NCI-H1417 treated with DMSO at 0.1 percent for 48 hours (cell line): ENCODE measurements at places on chromosomes 1 and 21.

DNA sequence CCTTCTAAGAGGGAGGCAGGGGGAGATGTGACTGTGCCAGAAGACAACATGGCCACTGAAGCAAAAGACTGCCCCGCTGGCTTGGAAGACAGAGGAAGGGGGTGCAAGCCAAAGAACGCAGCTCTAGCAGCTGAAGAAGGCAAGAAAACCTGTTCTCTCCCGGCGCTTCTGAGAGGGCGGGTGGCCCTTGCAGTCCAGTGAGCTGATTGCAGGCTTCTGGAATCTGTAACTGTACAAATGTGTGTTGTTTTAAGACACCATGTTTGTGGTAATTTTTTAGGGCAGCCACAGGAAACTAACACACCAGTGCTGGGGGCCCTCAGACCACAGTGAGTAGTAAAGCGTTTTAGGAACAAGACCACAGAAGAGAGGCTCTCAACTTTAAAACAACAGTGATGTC, 47.0 kb downstream of the CD46 start:
- DNase-seq = no peak

GRCh38 chr1:15029036-15029435, 124.5 kb upstream of the TMEM51 start:
- DNase-seq = no peak

- no peak for DNase-seq
Observed at GRCh38 chr1:59079434-59080140, 217.3 kb upstream of the FGGY start.

DNA sequence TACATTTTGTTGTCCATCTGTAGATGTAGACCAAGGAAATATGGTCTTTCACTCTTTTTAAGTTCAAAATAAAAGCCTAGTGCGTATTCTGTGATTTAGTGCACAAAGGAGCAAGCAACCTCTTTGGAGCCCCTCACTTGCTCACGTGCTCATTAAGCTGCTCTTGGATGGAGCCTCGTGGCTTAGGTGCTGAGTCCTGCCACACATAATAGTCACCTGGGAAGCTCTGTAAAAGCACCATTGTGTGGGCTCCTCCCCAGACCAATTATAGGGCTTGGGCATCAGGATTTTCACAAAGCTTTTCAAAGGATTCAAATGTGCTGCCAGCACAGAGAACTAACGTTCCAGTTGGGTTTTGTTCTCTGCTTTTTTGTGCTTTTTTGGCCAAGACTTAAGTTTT, 85.0 kb downstream of the PCP4 start:
- no peak for DNase-seq

DNA sequence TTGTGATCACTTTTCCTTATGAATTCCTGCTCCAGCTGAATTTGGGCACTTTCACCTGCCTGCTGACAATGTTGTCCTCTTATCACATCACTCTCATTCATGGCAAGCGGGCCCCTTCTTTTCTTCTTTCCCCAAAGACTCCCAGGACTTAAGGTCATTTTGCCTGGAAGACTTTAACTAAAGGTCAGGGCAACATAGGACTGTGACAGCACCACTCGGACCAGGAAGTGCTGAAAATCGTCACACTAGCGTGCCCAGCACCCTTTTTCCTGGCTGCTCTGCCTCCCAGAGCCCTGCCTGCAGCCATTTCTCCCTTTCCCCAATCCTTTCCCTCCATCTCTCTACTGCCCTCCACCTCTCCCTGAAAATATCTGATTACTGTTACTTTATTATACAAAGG, 35.4 kb downstream of the CD34 start:
- no peak for DNase-seq

DNA sequence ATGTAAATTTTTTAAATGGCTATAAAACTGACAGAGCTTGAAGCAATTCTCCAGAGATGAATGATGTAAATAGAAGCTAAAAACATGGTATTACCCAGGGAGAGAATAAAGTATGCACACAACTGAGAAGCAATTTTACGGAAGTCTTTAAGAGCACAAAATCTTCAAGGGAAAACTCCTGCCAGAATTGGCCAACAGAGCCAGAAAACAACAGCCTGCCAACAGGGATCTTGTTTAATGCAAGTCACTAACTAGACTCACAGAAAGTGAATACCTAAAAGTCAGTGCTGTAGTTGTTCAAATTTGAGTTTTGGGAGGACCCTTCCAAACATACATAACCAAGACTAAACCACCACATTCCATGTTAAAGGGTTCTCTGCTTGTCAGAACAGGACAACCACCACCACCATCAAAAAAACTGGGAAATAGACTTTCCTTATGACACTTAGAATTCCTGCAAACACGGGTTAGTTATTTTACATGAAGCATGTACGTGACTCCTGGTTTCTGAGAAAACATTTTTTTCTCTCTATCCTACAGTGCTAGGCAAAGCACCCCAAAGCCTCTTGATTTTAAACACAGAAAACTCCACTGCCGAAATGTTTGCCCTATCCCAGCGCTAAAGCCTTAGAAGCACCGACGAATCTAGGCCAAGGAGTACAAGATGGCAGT, 1.6 kb downstream of the EPS15 start:
- DNase-seq = no peak

DNA sequence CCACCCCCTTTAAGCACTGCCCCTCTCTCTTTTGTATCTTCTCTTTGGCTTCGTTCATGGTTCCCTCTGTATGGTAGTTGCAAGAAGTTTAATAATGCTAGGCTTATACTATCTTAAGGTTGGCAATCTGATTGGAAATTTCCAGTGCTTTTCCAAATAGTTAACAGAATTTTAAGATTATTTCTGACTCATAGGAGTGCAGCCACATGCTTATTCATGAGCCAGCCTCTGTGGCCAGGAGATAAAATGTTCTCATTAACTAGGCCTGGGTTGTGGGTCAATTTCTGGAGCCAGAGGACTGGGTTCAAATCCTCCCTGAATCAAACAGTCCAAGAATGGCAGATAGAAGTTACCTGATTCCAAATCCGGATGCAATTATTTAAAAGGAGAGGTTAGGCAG, 103.1 kb downstream of the ATP6V1G3 start:
- no peak for DNase-seq

GRCh38 chr1:27003745-27004470, 8.7 kb downstream of the TENT5B start:
- no peak for DNase-seq

DNA sequence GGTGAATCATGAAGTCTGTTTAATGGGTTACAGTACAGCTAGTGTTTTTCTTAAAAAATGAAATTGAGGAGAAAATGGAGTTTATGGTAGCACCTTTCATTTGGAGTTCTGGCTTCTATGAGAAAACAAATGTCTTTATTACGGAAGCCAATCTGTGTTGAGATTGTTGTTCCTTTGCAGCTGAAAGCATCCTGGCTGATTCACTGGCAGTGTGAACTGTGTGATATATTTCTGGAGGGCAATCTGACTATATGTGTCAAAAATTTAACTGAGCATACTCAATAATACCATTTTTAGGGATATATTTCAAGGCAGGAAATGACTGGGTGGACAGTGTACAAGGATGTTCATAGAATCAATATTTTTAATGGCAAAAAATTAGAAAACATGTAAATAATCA, 46.6 kb upstream of the LYST start:
- DNase-seq = no peak

- DNase-seq = no peak
Observed at GRCh38 chr1:84740050-84740714, 49.9 kb upstream of the SSX2IP start.

DNA sequence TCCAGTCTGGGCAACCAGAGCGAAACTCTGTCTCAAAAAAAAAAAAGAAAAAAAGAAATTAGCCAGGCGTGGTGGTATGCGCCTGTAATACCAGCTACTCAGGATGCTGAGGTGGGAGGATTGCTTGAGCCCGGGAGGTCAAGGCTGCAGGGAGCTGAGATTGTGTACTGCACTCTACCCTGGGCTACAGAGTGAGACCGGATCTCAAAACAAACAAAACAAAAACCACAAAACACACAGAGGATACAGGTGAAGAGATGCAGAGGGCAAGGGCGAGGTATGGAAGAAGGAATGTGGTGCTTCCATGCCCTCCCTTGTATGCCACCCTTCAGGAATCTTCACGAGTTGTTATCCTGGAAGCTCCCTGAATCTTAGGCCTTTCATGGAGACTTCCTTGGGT, 68.5 kb downstream of the NDUFS5 start:
- no peak for DNase-seq

DNA sequence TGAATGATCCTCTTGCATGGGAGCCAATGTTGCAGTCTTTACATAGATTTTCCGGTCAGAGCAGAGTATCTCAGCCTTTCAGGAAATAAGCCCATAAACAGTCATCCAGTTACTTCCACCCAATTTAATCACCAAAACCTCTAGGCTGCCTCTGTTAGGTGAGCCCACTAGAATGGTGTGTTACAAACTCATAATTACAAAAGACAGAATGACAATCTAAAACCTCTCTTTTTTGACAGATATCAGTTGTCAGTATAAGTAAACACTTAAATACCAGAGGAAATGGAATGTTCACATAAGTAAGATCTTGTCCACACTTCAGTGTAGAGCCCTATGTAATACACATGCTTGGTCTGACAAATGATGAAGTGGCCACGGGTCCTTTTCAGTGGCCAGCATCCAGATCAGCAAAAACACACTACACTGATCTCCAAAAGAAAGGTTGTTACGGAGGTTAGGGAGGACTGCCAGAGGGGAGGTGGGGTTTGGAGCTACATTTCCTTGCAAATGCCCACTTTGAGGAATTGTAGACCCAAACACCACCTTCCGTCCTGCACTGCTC, 71.3 kb upstream of the FBXO28 start:
- no peak for DNase-seq

DNA sequence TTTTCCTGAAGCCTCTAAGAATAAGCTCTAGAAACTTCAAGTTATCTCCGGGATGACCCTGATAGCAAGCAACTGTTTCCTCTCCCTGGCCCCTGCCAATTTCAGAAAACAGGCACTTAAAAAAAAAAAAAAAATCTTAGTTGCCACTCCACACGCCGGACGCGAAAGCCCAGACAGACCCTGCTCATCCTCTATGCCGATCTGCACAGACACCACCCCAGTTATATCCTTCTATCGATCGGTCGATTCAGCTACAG, 1.7 kb downstream of the ANP32E start:
- no peak for DNase-seq

DNA sequence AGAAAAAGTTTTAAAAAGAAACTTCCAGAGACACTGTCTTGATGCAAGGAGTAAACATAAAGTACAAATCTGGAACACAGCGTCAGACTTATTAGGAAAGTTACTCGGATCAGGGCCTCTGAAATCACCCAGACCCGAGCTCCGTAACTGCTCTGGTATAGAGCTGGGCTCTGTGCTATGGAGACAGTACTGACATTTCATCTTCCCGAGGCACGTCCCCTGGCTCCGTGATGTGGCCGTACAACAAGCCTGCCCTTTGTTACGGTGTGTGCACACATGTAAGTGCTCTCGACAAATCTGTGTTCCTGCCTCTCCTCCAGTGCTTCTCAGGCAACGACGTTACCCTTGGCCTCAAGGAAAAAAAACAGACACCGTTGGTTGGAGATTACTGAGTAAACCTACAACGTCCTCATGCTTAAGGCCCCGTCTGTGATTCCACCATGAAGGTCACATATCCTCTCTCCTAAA, 107.0 kb upstream of the IRF2BP2 start:
- no peak for DNase-seq

- DNase-seq = no peak
Observed at GRCh38 chr1:29521438-29521715, 285.1 kb downstream of the PTPRU start.

DNA sequence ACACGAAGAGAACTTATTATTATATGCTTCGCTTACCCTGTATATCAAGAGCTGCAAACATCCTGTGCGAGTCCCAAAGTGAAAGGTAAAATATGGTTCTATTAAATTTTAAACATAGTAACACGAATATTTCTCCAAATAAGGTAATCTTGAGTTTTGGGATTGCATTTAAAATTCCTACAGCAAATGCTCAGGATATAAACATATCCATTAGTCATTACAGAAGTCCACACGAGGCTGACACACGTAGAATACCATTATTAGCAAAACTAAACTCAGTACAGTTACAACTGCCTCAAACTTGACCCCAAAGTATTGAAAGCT, 282 bp upstream of the LYPLAL1 start:
- no peak for DNase-seq

- DNase-seq = no peak
Observed at GRCh38 chr1:174116042-174116441, 43.3 kb upstream of the RABGAP1L start.

DNA sequence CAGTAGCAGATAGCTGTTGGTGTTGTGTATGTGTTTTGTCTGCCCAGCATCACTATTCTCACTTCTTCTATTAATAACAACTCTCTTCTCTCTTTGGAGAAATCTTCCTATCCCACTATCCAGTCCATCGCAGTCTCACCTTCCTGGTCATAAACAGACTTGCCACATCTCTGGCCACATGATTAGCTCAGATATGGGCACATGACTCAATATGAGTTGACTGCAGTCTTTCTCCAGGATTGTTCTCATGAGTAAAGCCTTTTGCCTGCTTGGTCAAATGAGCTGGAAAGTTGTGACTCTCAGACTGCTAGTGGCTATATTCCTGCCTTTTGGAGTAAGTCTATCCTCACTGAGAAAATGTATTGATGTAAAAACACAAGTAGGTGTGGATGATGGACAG, 32.9 kb upstream of the TADA1 start:
- no peak for DNase-seq
